ENCODE measurements at places on chromosomes 2 and 18. TPM values are rescaled to one million over a fixed set of nuclear protein-coding genes. Genes with fewer than 3 reads are reported as not detected.

LCT gene
- total RNA-seq, result not detected

CRYGD gene
- total RNA-seq, result not detected

CCDC141 gene
- not detected for total RNA-seq

MOGAT1 gene
- not detected for total RNA-seq

IL37 gene
- total RNA-seq, result not detected

HOXD10 gene
- total RNA-seq, result 5.1 TPM

FBXO15 gene
- total RNA-seq, result 2.0 TPM

HOXD4 gene
- total RNA-seq, result 13.8 TPM

CHRNG gene
- not detected for total RNA-seq

CAPN13 gene
- 0.07 TPM for total RNA-seq

ELOA2 gene
- total RNA-seq, result not detected

SCN2A gene
- 0.14 TPM for total RNA-seq

ASB1 gene
- total RNA-seq, result 44.9 TPM

AQP4 gene
- not detected for total RNA-seq

PPP1R1C gene
- 2.1 TPM for total RNA-seq

ZNF892 gene
- total RNA-seq, result 6.7 TPM

AKAIN1 gene
- total RNA-seq, result not detected

MYCN gene
- 2.3 TPM for total RNA-seq

CTIF gene
- total RNA-seq, result 24.3 TPM

MAT2A gene
- total RNA-seq, result 147 TPM

GRB14 gene
- 6.0 TPM for total RNA-seq

GNAL gene
- 14.7 TPM for total RNA-seq

FZD7 gene
- 14.5 TPM for total RNA-seq

PRSS56 gene
- not detected for total RNA-seq

DCC gene
- 0.07 TPM for total RNA-seq

CDH7 gene
- not detected for total RNA-seq

NDC80 gene
- total RNA-seq, result 4.4 TPM

ALLC gene
- total RNA-seq, result not detected

TMEM198 gene
- 7.6 TPM for total RNA-seq

POTEC gene
- not detected for total RNA-seq

CDH2 gene
- 196 TPM for total RNA-seq

RNF125 gene
- total RNA-seq, result 1.4 TPM

Data from kidney epithelial cell (primary cell).